ENCODE measurements at places on chromosomes 13 and 19. TPM values are rescaled to one million over a fixed set of nuclear protein-coding genes. Genes with fewer than 3 reads are reported as not detected.

- no peak for DNase-seq
Observed at GRCh38 chr13:59358014-59358413, 805.7 kb downstream of the DIAPH3 start.

GRCh38 chr19:4030552-4030951 is 23.0 kb downstream of the PIAS4 start:
- DNase-seq = no peak

GRCh38 chr13:71359641-71360040 is 507.4 kb downstream of the DACH1 start:
- DNase-seq = no peak

DNA sequence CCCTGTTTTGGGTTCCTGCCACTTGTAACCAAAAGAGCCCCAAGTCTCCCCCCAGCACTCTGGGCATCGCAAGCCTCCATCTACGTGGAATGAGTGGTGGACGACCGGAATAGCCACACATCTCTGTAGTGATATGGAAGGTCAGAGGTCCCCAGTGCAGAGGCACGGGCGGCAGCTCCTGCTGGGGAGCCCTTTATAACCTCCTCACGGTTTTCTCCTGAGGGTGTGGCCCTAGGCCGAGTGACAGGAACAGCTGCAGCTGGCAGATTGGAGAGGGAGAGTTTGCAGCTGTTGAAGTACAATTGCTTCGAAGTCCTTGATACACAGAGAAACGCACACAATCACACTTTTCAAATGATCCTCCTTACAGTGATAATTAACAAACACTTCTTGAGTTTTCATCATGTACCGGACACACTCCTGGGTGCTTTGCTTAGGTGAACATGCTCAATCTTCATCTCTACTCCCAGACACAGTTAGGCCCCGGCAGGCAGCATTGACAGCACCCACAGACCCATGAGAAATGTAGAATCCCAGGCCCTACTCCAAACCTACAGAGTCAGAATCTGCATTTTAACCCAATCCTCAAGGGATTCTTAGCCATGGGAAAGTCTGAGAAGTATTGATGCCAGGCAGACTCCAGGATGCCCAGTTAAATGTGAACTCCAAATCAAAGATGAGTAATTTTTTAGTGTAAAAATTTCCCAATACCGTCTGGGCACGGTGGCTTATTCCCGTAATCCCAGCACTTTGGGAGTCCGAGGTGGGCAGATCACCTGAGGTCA is 4.9 kb upstream of the ZNF787 start:
- DNase-seq = no peak

DNA sequence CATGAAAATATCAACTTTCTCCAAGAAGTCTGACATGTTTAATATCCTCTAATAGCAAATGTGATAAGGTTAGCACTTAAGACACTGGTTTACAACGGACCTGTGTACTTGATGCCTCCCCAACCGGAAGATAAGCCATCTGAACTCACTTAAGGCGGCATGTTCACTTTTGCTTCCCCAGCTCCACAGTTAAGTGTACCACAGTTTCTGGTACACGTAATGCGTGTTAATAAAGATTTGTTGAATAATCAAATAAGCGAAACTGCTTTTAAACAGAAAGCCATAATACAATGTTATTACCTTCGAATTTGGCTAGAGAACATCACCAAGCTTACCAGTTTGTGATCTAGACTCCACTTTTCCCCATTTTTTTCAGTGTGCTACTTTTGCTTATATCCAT is 1.4 kb upstream of the PAN3 start:
- no peak for DNase-seq

WDR87 gene
- total RNA-seq = not detected

ZNF506 gene
- total RNA-seq = 19.5 TPM

Measured in kidney epithelial cell (primary cell).